ENCODE measurements at places on chromosomes 4 and X.

DNA sequence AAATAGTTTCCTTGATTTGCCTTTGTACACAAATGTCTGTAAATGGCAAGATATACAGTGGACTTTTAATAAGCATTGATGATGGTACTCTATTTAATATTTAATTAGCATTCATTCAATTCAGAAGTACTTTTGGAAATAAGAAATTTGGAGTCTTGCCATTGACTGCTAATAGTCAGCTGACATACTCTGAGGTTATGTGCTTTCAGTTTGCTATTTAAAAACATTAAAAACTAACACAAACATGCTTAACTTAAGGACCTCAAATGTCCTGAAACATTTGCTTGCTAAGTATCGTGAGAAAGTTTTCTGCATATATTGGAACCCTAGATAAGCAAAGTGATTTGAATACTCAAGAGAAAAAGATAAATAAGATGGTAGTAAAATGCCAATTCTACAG, 64.6 kb downstream of the REELD1 start:
- no peak for DNase-seq

GRCh38 chr4:170089668-170090351, at the start of gene AADAT:
Gene AADAT (minus strand): TSS chr4:170089956. CDS start chr4:170089690, 266 bp downstream.
- peak; percentile 66 for DNase-seq

DNA sequence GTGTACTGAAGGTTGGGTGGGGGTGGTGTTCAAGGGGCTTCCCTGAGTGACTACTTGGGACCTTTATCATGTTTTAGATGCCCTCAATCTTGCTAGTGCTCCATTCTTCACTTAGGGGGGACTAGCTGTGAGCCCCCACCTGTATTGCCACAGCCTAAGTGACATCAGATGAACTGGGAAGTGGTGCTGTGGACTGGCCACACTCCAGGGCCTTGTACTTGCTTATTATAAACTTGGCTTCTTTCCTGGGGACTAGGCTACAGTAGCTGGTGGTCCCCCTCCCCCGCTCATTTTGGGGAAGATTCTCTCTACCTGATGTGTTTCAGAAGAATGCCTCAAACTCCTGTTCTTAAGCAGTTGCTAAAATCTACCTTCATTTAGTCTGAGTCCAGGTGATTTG, 46.7 kb upstream of the WDR1 start:
- no peak for DNase-seq

DNA sequence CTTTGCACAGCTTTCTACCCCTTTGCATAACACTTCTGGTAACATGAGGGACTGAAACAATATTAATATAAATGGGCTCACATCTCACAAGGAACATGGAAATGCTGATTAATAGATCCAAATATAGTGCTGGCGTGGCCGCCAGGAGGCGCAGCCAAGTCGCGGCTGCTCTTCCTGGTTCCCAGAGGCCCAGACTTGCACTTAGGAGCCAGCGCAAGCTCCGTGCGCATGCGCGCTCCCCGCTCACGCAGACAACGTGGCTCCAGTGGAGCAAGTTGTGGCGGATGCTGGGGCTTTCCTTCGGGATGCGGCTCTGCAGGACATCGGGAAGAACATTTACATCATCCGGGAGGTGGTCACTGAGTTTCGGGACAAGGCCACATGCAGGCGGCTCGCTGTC, 318.3 kb upstream of the SLC7A11 start:
- DNase-seq, result no peak

GRCh38 chr4:137360761-137361160, 171.5 kb downstream of the PCDH18 start:
- no peak for DNase-seq

Measured in NCI-H1105 treated with DMSO at 0.1 percent for 48 hours (cell line).